ENCODE measurements at places on chromosomes 5 and 9.
A peak's percentile ranks its signal among the peaks of the same experiment; 100 is the strongest.

DNA sequence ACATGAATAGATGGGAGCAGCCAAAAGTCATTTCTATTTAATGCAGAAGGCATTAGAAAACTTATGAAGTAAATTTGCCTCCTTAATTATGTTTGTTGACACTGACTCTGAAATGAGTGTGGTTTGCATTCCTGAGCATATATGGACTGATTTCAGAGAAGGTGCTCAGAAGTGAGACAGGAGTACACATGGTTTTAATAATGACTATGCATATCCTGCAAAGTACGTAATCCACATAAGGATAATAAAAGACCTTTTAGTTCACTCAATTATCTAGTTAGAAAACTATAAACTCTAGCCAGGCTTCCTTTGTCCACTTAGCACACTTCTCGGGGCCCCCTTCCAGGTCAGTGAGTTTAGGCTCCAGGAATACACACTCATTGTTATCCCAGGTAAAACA lies 75.7 kb upstream of the SNX2 start:
- no peak for DNase-seq

DNA sequence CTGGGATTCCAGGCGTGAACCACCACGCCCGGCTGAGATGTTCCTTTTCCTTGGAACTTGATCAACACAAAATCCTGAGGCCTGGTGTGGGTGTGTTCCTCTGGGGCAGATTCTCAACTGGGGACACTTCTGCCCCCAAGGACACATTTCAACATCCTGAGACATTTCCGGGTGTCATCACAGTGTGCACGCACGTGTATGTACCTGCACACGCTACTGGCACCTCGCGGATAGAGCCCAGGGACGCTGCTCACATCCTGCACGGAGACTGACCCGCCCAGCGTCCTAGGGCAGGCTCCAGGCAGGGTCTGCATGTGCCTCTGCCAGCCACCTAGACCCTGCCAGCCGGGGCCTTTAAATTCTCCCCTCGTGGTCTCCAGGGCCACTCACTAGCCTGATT lies 8.0 kb downstream of the SAPCD2 start:
- no peak for DNase-seq

GRCh38 chr5:88380332-88380731 lies 111.7 kb upstream of the TMEM161B start:
- DNase-seq, result no peak

GRCh38 chr5:34716986-34717385 lies 60.9 kb downstream of the RAI14 start:
- no peak for DNase-seq

DNA sequence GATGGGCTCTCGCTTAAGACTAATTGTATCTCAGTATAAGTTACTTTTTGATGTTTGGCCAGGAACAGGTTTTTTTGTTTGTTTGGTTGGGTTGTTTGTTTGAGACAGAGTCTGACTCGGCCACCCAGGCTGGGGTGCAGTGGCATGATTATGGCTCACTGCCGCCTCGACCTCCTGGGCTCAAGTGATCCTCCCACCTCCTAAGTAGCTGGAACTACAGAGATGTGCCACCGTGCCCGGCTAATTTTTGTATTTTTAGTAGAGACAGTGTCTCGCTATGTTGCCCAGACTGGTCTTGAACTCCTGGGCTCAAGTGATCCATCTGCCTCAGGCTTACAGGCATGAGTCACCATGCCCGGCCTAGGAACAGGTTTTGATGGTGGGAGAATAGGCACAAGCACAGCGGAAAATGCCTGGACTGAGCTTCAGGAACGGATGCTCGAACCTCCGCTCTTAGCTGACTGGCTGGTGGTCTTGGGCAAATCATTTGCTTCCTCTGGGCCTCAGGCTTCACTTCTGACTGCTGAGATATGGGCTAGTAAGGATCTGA lies 11.4 kb upstream of the SYNPO start:
- DNase-seq, result no peak

DNA sequence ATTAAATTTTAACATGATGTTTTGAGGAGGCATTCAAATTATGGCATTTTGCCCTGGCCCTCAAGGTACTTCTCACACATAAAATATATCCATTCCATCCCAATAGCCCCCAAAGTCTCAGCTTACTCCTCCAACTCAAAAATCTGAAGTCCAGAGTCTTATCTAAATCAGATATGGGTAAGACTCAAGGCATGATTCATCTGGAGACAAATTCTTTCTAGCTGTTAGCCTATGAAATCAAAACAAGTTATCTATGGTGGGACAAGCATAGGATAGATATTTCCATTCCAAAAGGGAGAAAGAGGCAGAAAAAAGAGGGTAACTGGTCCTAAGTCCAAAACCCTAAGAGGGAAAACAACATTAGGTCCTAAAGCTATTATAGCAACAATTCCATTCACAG lies 408.4 kb downstream of the ZNF608 start:
- no peak for DNase-seq

DNA sequence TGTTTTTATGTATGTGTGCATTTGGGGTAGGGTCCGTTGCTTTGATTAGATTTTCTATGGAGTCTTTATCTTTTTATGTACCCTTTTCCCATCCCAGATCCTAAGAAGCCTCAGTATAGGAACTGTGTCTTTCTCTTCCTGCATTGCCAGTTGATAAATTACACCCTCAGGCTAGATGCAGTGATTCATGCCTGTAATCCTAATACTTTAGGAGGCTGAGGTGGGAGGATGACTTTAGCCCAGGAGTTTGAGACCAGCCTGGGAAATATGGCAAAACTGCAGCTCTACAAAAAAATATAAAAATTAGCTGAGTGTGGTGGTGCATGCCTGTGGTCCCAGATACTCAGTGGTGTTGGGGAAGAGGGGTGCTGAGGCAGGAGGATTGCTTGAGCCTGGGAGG lies 40.2 kb downstream of the NLN start:
- DNase-seq, result no peak

DNA sequence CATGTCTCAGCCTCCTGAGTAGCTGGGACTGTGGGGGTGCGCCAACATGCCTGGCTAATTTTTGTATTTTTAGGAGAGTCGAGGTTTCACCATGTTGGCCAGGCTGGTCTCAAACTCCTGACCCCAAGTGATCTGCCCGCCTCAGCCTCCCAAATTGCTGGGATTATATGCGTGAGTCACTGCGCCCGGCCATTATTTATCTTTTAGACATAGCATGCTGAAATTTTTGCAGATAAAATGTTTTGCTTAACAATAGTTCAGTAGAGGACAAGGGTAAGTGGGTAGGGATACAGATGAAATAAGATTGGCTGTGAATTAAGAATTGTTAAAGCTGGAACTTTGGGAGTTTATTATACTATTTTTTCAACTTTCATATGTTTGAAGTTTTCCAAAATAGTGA lies 150.8 kb upstream of the GRHPR start:
- no peak for DNase-seq

GRCh38 chr9:36764364-36765076 lies 191.8 kb downstream of the MELK start:
- no peak for DNase-seq

- no peak for DNase-seq
These were observed 2.2 kb downstream of the FNIP1 start for GRCh38 chr5:131794586-131794985.

- DNase-seq, result no peak
These were observed 12.1 kb downstream of the ZFAND5 start for GRCh38 chr9:72352911-72353388.

DNA sequence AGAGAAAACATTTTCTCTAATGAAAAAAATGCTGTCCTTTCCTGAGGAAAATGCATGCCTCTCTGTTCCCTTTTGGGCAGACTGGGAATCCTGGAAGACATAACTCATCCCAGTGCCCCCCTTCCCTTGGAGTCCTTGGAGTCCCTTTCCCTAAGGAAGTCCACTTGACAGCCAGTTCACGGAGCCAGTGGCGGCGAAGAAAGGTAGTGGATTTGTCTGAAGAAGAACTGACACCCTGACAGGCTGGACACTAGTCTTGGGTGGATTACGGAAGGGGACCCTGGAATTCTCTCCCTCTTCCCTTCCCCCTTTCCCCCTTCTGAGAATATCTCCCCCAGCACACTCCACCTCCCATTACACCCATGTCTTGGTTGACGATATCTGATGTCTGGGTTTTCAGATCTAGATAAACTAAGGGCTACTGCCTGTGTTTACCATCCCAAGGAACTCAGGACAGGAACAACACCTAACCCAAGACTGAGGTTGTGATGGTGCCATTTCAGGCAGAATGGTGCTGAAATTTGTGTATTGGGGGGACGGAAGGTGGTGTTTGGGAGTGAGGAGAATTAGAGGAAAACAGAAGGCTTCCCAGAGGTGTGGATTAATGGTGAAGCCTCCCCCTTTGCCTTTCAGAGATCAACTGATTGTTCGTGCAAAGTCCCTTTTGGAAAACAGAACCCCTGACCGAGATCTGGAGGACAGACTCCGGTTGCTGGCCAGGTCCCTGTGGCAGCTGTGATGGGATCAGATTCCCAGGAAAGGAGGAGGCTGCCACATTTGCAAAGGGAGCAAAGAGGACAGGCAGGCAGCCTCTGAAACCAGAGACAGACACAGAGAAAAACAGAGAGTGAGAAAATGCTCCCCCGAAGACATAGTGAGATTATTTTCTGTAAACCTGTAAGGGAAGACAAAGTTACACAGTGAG lies 704 bp downstream of the SPARC start:
- DNase-seq, result no peak

DNA sequence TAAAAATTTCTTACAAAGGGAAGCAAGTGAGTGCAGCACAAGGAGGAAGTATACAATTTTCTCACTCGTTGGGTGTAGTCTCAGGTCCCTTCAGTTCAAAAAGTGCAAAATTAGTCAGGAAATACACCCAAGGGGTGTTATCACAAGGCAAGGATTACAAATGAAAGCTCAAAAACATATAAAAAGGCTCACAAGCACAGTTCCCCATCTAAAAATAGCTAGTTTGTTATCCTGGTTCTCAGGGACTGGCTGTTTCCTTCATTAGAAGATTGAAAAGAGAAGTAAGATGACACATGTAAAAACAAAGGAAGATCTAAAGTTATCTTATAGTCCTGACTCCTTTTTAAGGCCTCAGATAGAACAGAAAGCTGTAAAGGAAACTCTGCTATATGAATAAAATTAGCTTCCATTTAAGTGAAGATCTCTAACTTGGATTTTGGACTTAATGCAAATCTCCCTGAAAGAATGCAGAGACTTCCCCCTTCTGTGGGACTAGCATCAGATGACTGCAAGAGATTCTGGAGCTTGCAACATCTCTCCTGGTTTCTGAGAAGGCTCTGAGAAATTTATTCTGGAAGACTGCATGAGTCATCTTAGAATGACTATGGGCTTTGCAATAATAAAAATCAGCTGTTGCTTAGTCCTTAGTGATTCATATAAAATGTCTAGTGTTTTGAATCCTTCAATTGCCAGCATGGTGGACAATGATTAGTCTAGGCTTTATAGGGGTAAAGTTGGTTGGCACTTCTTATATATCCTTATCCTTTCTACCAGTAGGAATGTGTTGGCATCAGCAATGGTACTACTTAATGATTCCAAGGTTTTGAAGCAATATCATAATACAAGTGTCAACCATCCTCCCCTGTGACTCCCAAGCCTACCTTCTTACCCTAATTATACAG lies 25.4 kb downstream of the DAB2 start:
- peak; percentile 79 for DNase-seq

DNA sequence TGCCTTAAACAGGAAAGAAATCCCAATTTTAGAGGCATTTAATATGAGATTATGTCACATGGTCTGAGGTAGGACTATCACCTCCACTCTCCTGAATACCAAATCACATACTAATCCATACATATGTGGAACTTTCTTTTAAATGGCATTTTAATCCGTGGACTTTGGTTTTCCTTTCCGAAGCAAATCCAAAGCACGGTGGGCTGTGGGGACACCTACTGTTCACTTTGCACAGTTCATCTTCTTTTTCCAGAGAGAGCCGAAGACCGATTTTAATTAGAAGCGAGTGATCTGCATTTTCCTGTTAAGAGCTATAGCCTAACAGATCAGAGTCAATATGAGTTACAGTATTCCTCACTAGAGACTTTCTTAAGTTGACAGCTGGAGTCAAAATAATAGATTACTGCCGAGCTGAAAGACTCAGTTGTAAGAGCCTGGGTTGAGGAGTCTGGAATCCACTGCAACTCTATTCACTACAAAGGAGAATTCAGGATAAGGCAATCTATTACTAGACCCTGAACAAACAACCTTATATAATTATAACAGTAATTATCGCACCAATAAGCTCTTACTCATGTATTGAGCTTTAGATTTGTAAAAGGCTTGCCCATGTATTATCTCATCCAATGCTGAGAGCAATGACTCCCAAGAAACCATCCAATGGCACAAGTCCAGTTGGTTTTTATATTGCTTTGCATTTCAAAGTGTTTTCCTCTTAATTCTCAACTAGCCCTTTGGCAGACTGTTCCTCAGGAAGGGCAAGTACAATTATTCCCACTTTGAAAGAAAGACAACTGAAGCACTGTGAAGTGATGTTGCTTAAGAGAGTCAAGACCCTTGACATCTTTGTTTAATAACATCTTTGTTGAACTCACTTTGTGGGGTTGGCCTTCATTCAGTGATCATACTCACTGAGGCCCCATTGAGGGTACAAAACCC lies 144.7 kb downstream of the TRPM6 start:
- peak; percentile 54 for DNase-seq

DNA sequence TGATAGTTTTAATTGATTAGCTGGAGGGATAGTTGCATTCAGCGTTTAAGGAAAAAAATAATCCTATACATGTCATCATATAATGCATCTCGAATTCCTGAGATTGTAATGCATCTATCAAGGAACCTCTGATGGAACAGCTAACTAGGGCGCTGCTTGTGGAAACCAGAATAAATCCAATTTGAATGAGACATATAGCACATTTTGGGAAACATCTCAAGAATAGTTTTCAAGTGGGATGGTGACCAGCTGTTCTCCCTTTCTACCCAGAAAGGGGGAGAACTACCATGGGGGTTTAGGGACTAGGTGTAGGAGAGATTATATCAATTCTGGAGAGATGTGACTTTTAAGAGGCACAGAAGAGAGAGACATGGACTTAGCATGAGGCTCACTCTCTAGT lies 319.3 kb upstream of the BRINP1 start:
- DNase-seq, result no peak

GRCh38 chr9:136021872-136022681 lies 60.9 kb upstream of the UBAC1 start:
- DNase-seq, result no peak

GRCh38 chr5:100472091-100472490 lies 63.1 kb upstream of the FAM174A start:
- DNase-seq, result no peak

DNA sequence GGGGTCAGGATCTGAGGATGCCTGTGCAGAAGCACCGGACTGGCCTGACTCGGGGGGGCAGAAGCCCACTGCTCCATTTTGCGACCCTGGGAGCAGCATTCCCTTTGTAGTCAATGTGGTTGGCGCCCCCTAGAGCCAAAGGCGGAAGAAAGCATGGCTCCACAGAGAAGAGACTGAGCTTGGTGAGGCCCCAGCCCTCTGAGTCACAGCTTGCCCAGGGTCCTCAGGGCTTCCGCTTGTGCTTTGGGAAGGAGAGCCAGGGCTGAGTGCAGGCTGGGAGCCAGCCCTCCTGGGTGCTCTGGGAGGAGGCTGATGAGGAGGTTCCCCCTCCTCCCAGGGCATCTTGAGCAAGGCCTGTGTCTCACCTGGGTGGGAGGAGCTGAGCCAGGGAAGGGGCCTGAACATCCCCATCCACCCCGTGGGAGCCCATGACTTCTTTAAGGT lies 5.5 kb upstream of the AQP3 start:
- DNase-seq, result no peak

Data from pons (tissue), 1 donor.